ENCODE measurements at places on chromosomes 12 and 14.

DNA sequence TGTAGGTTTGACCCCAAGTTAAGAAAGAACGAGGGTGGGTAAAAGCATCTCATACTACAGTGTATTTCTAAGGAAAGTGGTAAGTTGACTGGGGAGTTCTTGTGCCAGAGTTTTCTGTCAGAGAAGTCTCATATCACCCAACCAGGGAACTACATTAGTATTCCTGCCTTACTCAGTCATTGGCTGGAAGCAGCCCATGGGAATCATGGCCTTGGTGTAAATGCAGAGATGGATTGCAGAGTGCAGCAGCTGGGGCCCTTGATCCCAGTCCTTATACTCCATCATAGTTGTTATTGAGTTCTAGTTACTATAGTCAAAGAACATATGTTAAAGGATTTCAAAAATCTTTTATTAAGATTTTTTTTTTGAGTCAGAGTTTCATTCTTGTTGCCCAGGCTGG lies 105.8 kb downstream of the MNAT1 start:
- no peak for DNase-seq

DNA sequence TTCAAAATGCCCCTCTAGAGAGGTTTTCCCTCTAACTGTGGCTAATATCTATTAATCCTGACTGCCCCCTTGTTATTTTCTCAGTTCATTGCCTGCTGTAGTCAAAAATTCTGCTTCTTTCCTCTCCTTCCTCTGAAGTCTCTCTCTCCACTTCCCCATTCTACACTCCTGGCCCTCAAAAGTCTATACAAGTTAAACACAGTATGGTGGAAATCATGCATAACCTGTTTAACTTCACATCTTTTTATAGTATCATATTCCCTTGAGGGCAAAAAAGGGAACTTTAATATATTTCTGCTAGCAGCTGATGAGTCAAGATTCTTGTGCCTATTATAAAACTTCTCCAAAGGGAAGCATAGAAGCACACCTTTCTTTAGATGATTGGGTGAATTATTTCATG lies 16.7 kb downstream of the GRIP1 start:
- no peak for DNase-seq

- no peak for DNase-seq
Observed at GRCh38 chr12:31106101-31106803, 32.6 kb downstream of the DDX11 start.

DNA sequence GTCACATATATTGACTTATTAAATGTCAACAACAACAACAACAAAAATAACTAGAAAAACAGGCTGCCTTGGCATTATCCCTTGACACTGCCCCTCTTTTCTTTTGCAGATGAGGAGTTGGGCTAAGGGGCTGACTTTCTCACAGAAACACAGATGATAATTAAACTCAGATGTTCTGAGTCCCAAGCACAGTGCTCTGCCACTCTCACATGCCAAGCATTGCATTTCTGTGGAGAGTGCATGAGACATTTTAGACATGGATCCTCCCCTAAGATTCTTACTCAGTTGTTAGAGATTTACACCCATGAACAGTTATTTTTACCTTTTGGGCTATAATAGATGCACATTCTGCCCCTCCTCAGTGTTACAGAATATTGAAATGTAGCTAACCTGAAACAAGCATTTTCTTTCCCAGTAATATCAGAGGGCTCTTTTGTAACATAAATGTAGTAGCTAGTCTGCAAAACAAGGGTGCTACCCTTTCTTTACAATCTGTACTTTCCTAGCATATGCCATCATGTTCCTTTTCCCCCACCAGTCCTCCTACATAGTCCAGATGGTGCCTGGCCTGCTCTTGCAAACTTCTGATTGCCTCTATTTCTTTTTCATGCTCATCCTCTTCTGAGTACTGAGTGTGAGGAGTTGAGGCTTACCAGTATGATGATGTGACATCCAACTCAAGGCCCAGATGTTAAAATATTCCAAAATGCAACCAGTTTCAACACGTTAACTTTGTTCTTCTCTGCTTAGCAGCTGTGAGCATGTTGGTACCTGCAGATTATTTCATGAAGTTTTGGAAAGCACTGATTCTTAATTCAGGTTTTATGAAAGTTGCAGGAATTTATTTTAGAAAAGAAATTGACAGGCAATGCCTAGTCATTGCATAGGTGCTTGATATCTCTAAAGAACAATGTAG lies 125.0 kb upstream of the ATP2B1 start:
- no peak for DNase-seq

DNA sequence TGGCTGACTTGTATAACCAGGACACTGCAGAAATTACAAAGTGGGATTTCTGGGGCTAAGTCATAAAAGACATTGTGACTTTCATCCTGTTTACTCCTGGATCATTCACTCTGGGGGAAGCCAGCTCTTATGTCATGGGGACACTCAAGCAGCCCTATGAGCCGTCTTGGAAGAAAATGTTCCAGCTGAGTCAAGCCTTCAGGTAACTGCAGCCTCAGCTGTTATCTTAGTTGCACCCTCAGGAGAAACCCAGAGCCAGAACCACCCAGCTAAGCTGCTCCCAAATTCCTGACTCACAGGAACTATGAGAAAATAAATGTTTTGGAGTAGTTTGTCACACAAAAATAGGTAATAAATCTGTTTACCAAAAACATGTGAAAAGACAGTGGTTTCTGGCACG lies 43.1 kb upstream of the GXYLT1 start:
- DNase-seq = no peak

All from thoracic aorta (tissue), 2 donors.